ENCODE measurements at places on chromosomes 11 and 22.

DNA sequence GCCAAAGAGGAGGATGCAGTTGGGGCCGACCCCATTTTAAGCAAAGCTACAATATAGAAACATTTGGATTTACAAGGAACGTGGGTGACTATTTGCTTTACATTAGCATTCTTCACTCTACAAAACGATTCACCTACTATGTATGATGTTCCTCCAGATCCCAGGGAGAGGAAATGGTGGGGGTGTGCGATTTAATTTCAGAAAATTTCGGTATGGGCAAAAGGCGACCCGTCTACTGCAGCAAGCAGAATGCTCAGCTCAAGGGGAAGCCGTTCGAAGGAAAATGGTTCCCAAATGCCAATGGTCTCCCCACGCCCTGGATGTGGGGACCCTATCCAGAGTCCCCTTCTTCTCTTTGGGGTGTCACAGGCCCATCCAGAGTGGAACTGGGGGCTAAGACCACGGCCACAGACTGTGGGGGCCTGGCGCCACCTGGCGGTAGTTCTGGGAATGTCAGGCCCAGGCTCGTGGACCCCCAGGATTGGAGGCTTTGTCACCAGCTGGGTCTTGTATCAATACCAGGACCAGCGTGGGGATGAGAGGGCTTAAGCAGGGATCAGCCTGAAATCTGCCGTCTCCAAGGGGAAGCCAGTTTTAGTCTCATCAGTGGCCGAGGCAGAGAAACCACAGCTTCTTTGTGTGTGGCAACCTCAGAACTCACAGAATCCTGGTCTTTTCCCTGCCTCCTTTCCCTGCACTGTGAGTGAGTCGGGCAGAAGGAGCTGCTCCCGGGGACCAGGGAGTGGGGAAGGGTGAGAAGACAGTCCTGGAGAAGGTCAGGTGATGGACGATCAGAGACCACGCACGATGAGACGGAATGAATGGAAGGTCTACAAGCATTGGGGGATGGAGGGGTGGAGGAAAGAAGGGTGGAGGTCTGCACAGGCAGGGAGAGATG is 8.4 kb downstream of the LRRC10B start:
- peak; percentile 27 for DNase-seq

- DNase-seq = no peak
These were observed 1074.3 kb upstream of the TENM4 start for GRCh38 chr11:80515097-80515496.

DNA sequence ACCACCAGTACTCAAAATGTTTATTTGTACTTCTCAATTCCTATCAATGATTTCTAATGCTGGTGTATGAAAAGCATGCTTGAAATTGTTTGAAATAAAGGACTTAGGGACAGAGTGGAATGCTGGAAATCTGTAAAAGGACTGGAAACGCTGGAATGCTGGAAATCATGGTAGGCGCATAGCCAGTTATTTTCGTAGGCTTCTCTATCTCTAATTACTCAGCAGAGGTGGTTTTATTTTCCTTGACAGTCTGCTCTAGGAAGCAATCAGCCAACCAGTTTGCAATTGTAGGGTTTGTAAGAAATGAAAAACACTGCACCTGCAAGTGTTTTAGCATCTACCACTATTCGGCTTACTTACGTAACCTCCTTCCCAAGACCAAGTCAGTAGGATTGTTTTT is 788 bp downstream of the LIN7C start:
- no peak for DNase-seq

DNA sequence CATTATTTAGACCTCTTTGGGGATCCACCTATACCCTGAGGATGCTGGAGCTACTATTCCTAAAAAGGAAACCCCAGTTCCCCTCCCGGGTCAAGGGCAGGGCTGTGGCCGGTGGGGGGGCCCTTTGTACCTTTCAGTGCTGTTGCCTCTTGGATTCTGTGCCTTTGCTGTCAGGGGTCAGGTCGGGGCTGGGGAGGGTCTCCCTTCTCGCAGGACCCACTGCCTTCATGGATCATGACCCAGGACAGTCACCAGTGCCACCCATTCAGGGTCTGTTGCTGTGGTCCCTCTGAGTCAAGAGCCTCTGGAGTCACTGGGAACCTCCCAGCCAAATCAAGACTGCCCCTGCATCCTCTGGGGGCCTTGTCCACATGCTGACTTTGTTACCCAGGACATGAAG is 78.1 kb upstream of the CCND1 start:
- DNase-seq = no peak

GRCh38 chr22:18056161-18056666 is 21.6 kb upstream of the PEX26 start:
- DNase-seq = peak; percentile 72

GRCh38 chr11:2863276-2863618 is 22.3 kb downstream of the CDKN1C start:
- DNase-seq = no peak

- DNase-seq = no peak
These were observed 24.2 kb upstream of the ST3GAL4 start for GRCh38 chr11:126331286-126331685.

DNA sequence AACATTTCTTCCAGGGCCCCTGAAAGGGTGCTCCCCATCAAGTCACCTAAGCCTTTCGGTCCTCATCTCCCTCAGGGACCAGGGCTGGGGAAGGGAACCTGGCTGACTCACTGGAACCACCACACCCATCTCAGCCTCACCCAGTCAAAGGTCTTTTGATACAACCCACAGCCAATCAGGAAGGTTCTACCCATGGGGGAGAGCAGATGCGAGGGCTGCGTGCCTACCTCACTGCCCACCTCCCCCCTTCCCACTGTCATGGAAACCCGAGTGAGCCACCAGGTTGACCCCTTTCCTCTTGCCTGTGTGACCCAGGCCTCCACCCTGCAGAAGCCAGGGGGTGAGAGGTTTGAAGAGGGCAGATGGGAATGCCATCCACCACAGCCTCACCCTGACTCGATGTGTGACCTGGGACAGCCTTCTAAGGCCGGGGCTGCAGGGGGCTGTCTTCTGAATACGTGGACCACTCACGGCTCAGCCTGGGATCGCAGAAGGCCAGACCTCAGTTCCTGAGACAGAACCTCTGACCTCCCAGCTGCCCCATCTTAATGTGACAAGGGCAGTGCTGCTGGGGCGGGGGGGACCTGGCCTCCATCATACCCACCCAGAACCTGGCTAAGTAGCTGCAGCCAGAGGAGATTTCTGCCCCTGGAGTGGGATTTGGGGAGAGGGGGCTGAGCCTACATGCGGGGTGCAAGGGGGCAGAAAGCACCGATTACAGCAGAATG is 2.7 kb downstream of the MDK start:
- DNase-seq = no peak

All from midbrain (tissue), 1 donor.